ENCODE measurements at places on chromosomes 12 and 14.

DNA sequence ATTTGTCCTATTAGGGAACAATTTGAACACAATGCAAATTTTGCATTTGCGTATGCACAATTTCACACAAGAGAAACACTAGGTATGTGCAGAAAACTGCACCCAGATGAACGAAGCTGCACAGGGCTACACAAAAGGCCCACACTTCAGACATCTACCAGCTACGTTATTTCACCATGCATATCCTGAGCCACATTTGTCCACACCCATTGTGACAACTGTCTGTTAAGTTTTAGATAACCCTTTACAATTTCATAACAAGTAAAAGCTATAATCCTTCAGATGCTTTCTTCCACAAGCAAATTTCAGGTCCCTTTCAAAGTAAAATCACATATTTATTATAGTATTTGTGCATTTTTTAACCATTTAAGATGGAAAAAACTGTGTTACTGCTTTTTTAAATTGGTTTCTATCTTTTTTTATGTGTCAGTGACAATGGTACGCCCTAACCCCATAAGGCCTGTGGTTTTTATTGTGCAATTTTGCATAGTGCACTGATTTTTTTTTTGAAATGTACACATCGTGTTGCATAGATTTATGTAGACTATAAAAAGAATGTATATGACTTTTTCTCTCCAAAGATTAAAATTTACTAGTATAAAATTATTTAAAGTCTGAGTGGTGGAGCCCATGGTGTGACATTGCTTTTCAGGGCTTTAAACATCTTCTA lies 87.8 kb upstream of the BTG1 start:
- no peak for DNase-seq

- DNase-seq: no peak
Observed at GRCh38 chr14:61106271-61106958, 125.4 kb downstream of the SLC38A6 start.

GRCh38 chr12:90076851-90077319 lies 368.2 kb upstream of the ATP2B1 start:
- DNase-seq: no peak

DNA sequence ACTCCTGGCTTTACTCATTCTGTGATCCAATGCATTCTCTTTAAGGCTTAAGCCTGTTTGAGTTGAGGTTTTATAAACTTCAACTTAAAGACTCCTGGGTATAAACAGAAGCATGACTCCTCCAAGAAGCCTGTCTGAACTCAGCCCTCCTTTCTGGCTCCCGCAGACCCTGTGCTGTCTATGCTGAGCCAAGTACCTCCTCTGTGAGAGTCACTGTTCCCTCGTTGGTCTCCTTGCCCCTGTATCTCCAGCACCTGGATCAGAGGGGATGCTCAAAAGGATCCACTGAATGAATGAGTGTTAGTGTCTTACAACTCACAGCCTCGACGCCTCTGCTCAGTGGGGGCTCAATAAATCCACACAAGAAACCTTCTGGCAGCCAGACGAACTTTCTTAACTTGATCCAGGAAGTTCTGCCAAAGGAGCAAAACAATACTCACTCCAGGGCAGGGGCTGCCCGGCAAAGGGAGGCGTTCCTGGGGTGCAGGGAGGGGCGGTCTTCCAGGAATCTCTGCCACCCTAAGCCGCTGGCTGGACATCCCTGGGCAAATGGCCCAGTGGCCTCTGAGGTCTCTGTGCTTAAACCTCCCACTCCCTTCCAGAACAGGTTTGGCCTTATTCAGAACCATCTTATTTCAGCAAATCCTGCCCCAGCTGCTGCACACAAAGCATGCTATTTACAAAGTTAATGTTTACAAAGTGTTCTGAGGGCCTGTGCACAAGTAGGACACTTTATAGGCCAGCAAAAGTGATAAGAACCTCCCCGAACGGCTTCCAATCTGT lies 32.9 kb downstream of the MAP1LC3B2 start:
- peak; percentile 84 for DNase-seq

- DNase-seq: no peak
Observed at GRCh38 chr12:109863847-109864712, 16.3 kb downstream of the GLTP start.

- no peak for DNase-seq
Observed at GRCh38 chr14:44420226-44420625, 86.9 kb downstream of the FSCB start.

GRCh38 chr14:21112255-21112654 lies 11.4 kb downstream of the TMEM253 start:
- no peak for DNase-seq

DNA sequence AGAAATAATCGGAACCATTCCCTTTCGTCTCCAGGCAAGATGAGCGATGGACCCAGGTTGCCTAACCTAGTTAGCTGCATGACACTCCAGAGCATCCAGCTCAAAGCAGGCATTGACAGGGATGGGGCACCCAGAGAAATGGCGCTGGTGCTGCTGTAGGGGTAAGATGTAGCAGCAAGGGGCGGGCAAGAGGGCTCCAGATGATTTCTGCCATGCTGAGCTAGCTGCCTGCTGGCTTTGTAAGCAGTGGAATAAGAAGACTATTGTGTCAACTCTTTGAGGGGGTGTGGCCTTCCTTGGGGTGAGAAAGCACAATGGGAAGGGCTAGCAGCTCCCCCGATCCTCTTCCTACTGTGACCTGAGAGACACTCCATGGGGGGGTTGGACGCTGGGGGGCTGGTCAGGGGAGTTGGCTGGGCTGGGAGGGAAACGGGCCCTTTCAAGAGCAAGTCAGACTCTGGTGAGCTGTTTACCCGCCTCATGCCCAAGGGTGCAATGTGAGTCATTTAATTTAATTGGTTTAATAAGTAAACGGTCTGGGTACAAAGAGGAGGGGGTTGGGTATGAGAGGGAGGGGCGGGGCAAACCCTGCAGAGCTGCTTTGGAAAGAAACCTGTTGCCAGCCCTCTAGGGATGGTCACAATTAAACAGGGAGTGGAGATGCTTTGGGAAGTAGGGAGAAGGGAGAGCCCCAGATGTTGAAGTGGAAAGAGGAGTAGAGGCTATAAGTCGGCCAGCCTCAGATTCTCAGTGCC lies 50.5 kb downstream of the B4GALNT3 start:
- no peak for DNase-seq

DNA sequence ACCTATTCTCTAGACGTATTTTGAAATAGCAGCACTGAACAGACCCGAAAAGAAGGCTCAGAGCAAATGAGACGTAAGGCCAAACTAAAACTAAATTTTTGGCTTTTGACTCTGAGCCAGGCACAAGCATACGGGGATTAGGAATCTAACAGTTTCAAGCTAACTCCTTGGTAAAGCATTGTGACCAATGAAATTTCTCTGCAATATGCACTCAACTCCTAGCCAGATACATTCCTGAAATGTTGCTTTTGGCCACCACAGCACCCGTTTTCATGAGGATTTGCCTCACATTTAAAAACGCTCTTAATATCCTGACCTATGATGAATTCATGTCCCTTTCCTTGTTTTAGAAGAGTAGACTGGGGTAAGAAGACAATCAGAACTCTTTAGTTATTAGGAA lies 53.1 kb upstream of the NPFF start:
- DNase-seq: no peak

- DNase-seq: peak; percentile 86
Observed at GRCh38 chr14:68757618-68758081, 35.2 kb downstream of the ZFP36L1 start.

GRCh38 chr12:106329231-106329982 lies 26.9 kb downstream of the TCP11L2 start:
- DNase-seq: no peak

DNA sequence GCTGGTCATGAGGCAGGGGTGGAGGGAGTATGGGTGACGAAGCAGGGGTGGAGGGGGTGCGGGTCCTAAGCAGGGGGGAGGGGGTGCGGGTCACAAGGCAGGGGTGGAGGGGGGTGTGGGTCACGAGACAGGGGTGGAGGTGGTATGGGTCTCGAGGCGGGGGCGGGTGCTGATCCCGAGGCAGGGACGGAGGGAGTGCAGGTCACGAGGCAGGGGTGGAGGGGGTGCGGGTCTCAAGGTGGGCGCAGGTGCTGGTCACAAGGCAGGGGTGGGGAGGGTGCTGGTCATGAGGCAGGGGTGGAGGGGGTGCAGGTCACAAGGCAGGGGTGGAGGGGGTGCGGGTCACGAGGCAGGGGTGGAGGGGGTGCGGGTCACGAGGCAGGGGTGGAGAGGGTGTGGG lies 56.5 kb downstream of the ITPK1 start:
- DNase-seq: no peak

- no peak for DNase-seq
Observed at GRCh38 chr12:66352197-66352596, 49.9 kb downstream of the HELB start.

- no peak for DNase-seq
Observed at GRCh38 chr12:58530742-58531062, 389.6 kb downstream of the LRIG3 start.

DNA sequence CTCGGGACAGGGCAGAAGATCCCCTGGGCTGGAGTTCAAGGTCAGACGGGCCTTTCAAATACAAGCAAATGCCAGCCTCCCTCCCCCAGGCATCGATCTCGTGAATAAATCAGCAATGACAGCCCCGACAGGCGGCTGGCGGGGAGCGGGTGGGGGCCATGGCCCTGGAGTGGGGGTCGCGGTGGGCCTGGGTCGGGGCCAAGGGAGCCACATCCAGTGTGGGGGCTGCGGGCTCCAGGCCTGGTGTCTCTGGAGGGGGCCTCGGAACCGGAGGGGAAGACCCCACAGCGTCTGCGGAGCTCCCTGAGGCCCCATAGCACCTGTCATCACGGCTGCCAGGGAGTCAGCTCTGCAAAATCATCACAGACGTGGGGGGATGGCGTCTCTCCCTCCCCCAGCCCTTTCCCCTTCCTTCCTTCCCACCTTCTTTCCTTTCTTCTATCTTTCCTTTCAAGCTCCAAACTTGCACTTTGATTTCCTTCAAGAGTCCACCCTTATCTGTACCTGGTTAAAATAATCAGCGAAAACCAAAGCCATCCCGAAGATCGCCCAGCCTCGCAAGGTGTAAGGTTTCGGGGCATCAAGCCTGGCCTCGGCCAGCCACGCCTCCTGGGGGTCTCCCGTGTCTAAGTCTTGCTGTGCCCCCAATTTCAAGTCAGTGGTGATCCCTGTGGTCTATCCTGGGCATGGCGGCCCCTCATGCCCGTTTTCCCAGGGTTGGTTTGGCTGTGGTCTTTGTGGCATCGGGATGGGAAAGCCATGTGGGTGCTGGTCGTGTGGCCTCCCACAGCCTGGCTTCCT lies 92.1 kb downstream of the NOC4L start:
- DNase-seq: peak; percentile 78

GRCh38 chr14:74495356-74495755 lies 1.8 kb downstream of the ISCA2 start:
- DNase-seq: no peak

DNA sequence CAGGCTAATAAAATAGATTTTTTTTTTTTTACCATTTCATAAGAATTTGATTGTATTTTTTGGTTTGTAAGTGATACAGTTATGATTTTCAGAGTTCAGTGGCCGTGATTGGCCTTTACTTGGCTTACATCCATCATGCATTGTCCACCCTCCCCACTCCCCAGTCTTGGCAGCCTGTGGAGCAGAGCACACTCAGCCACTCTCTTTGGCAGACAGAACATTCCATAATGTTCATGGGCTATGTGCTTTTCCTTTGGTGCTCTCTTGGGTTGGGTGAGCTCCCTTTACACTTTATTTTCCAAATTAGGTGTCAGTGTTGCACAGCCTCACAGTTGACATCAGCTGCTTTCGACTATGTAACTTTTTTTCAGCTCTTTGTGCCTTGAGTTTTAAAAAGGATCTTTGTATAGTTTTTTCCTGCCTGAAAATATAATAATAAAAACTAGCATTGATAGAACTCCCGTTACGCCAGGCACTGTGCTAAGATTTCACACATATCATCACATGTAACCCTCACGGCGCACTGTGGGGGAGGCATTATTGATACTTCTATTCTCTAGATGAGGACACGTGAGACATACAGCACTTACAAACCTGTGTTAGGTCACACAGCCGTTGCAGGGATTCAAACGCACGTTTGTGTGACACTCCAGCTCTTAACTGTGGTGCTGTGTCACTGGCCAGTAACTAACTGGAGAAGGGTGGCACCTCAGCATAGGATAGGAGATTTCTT lies 21.5 kb downstream of the SUDS3 start:
- no peak for DNase-seq

DNA sequence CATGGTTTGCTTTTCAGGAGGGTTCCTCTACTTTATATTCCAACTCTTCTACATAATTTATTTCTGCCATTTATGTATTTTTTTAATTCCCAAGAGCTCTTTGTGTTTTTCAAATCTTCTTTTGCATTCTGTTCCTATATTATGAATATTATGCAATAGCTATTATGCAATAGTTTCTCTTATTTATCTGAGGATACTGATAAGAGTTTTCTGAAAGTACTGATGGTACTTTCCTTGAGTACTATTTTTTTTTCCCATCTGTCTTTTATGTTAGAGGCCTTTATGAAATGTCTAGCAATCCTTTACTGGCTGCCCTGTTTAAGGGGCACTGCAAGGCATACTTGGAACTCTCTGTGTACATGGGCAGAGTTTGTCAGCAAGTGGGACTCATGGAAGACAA lies 93.4 kb downstream of the SLC41A2 start:
- DNase-seq: no peak

- no peak for DNase-seq
Observed at GRCh38 chr12:14452336-14452735, 86.9 kb downstream of the ATF7IP start.

- peak; percentile 40 for DNase-seq
Observed at GRCh38 chr14:64968651-64969050, 3.5 kb downstream of the RAB15 start.

GRCh38 chr12:68240975-68241374 lies 12.4 kb downstream of the IL22 start:
- no peak for DNase-seq

DNA sequence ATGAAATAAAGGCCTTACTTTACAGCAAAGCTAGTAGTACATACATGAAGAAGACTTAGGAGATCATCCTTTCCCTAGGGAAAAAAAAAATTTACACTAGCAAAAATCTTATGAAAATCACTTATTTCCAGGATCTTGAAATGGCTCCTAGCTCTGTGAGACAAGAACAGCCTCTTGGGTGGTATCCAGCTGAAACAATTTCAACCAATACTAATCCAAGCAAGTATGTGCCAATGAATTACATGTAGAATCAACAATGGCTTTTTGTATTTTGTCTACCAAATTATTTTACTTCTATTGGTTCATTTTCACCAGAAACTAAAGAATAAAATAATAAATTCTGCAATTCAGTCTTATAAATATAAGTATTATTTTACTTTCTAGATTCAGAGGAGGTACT lies 2.7 kb upstream of the SLCO1A2 start:
- DNase-seq: no peak

GRCh38 chr12:92927055-92927435 lies 2.0 kb downstream of the EEA1 start:
- DNase-seq: no peak

DNA sequence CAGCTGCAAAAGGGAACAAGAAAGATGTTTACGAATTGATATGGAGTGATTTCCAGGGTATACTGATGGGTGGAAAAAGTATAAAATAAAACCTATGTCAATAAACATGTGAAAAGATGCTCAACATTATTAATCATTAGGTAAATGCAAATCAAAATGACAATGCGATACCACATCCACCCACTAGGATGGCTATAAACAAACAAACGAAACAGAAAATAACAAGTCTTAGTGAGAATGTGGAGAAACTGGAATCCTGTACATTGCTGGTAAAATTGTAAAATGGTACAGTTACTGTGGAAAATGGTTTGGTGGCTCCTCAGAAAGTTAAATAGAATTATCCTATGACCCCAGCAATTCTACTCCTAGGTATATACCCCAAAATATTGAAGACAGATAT lies 9.5 kb upstream of the BEST3 start:
- no peak for DNase-seq

Data from posterior vena cava (tissue), 2 donors.